Vagina (tissue), 2 donors: ENCODE measurements at places on chromosomes 5 and 9.

GRCh38 chr5:181222630-181223057 lies 437 bp upstream of the TRIM41 start:
- DNase-seq, result no peak

- no peak for DNase-seq
These were observed 145.3 kb upstream of the SMARCA2 start for GRCh38 chr9:1869843-1870242.

GRCh38 chr5:129747572-129748407 lies at the start of gene MINAR2:
Gene MINAR2 (plus strand): TSS chr5:129748094. CDS start chr5:129748191, 97 bp downstream.
- DNase-seq, result no peak

DNA sequence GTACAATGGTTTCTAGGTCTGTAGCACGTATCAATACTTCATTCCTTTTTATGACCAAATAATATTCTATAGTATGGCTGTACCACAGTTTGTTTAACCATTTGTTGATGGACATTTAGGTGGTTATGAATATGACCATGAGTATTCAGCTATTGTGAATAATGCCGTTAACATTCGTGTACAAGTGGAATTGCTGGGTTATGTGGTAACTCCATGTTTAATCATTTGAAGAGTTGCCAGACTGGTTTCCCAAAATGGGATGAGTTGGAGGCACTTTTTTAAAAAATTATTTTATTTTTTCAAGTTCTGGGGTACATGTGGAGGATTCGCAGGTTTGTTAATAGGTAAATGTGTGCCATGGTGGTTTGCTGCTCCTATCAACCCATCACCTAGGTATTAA lies 4.6 kb downstream of the SNX2 start:
- no peak for DNase-seq

GRCh38 chr9:33165263-33166151 lies 1.6 kb downstream of the B4GALT1 start:
- DNase-seq, result peak; percentile 94

DNA sequence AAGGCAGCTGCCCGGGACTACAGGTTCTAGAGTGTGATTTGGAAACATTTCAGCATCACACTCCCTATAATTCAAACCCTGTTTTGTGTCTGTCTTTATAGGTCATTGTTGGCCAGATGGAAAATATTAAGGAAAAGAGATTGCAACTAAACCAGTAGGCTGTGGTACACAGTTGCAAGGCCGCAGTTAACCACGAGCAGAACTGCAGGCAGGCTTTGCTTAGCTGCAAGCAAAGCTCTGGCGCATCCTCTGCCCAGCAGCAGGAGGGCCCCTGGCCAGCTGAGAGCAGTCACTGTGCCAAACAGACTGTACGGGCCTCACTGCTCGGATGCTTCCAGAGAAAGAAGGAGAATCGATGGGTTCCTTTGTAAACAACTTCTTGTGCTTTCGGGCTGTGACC lies 204.5 kb downstream of the DENND1A start:
- no peak for DNase-seq

- DNase-seq, result no peak
These were observed 36.4 kb upstream of the GAS1 start for GRCh38 chr9:86983620-86984259.

DNA sequence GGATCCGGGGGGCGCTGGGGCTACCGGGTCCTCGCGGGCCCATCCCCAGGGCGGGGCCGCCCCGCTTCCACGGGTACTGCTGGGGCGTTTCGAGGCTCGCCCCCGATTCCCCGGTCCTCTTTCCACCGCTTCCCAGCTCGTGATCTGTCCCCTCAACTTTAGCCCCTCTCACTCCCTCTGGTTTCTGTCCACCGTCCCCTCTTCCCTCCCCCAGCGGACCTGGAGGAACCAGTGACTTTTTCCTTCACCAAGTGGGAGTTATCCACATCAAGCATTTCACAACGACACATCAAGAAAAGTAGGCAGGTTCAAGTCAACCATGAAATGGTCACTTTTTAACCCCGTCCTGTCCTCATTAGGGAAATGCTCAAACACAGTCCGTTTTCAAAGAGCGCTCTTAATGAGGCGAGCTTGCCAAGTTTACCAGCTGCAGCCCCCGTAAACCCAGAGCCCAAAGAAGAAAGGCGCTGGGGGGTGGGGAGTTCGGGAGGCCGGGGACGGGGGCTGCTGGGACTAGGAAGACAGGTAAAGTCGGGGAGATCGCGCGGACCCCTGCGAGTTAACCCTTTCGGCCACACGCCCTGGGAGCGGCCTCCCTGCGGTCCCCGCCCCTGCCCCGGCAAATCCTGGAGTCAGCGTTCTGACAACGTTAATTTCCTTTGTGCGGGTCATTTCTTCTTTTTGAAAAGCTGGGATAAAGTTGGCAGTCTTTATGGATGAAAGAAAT lies 2.1 kb upstream of the NFIB start:
- no peak for DNase-seq
